ENCODE measurements at places on chromosomes 12 and 14. TPM values are rescaled to one million over a fixed set of nuclear protein-coding genes. Genes with fewer than 3 reads are reported as not detected.

DNA sequence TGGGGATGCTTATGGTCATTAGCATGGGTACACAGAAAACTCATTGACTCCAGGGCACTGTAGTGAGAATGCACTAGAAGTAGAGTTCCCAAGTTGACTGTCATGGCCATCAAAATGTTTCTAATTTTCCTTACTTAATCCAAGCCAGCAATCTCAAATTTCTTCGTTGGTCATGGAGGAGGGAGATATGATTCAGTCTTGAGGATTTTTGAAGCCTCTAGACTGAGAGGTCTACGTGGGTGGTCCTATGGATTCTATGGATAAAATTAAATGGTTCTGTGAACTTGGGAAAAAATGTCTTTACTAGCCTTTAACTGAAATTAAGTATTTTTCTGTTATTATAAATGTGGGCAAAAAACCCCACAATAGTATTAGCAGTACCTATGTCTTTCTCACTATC is 508.5 kb downstream of the FUT8 start:
- no peak for ATAC-seq

- no peak for ATAC-seq
These were observed 7.4 kb upstream of the RNU7-1 start for GRCh38 chr12:6936194-6936635.

DNA sequence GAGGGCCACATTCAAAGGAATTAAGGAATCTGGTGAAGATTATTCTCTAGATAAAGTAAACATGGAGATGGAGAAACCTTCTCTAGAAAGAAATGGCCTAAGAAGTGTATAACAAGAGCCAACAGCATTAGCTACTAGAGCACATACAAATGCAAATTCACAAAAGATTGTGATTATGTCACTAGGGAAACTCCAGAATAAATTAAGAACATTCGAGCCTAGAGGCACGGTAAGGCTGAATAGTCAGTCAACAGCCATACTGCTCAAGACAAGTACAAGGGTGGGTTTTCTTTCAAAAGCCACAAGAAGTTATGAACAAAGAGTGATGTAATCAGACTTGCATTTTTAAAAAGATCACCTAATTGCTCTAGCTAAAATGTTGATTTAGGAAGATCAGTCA is 25.4 kb downstream of the PPP4R3A start:
- no peak for ATAC-seq

DNA sequence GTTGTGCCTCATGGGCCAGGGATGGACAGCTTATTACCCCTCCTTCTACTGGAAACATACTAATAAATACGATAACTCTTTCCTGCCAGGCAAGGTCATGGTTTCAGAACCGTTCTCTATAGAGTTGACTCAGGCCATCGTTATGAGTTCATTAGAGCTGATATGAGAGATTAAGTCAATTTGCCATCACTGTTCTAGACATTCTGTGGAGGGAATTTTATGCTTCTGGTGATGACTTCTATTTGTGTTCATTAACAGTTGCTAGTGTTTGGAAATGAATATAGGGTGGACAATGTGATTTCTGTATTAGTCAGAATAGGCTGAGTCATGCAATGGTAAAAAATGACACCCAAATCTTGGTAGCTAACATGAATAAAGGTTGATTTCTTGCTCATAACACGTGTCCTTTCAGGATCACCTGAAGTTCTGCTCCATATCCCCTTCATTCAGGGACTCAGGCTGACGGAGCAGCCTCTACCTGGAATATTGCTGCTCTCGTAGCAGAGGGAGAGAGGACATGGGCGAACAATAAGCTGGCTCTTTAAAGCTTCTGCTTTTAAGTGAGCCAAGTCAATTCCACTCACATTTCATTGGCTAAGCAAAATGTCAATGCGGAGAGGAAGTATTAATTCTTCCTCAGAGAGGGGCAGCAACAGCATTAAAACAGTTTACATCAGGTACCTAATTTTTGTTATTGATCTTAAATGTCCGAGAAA is 18.5 kb upstream of the TBPL2 start:
- no peak for ATAC-seq

DNA sequence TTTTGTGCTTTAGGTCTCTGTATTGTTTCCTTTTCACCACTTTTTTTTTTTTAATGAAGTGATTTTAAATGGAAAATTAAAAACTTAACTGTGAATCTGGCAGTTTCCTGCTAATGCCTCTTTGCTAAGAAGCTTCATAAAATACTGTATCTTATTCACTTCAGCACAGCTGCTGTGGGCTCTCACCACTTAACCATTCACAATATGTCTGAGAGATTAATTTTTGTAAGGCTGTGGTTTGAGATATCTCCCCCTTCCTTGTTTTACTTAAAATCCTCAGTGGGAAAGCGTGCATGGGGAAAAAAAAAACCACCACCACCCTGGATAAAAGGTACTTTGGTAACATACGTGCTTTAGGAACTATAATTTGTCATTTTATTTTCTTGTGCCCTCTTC is 115.9 kb downstream of the ETV6 start:
- ATAC-seq: no peak

DNA sequence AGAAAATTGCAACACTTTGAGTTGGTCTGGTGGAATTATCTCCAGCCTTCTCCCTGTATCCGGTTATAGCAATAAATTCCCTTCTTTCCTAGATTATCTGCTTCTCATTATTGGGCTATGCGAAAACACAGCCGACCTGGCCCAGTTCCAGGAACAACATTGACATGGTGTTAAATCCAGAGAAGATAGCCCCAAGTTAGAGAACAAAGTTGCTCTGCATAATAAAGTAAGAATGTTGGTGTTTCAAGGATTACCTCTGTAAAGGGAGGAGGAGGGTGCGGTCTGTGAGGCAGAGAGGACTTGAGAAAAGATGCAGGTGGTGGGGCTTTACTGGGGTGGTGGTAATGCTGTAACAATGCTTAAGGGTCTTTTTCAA is 12.1 kb downstream of the TCL1A start:
- no peak for ATAC-seq

DNA sequence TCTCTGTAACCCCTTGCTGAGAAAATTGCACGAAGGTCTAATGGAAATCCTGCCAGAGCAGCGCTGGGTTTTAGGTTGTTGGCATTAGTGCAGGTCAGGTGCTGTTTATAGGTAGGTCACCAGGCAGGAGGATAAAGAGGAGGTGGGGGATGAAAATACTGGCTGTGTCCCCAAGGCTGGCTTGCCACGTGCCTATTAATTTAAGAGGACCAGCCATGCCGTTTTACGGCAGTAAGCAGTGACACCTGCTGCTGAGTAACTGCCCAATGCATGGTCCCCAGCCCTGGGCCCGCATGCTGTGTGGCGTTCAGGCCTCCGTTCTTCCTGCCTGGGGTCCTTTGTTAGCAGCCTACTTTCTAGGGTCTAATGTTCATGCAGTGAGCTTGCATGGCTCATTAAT is 67.2 kb downstream of the WDR20 start:
- ATAC-seq: no peak

NTF3 gene
- 0.69 TPM for total RNA-seq

GLT8D2 gene
- 13.3 TPM for total RNA-seq

SPIC gene
- not detected for total RNA-seq

ASPG gene
- total RNA-seq: 0.13 TPM
